Cortex of kidney (tissue), 1 donor: ENCODE measurements at places on chromosomes 1 and 21.

DNA sequence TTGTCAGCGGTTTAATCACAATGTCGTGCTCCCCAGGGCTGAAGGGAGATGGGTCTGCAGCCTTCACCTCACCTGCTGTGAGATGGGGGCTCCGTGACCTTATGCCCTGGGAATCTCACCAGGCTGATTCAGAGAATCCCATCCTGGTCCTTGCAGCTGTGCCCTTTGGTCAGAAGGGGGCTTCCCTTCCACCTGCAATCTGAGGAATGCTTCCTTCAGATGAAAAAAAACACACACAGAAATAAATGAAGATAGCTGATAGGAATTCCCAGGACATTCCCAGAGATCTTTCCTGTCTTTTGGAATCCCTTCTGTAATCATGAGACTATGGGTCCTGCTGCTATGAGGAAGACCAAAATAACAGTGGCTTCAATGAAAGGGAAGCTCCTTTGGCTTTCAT lies 127.0 kb upstream of the VAMP3 start:
- no peak for DNase-seq

DNA sequence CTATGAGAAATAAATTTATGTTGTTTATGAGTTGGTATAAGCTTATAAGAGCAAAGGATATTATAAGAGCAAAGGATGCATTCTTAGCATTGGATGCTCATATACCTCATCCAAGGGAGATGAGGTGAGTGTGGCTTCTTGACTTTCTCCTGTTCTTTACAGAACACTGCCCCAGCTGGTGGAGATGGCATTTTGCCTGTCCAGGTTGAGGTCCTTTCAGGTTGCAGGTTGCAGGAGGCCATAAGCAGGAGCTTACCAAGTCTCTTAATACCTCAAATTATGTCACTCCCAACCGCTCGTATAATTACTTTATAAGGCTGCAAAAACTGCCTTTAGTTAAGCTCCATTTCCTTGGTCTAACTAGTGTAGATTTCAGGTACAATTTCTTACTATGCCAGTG lies 66.7 kb downstream of the RPE65 start:
- no peak for DNase-seq

GRCh38 chr1:176880955-176881595 lies 283.4 kb downstream of the ASTN1 start:
- no peak for DNase-seq

DNA sequence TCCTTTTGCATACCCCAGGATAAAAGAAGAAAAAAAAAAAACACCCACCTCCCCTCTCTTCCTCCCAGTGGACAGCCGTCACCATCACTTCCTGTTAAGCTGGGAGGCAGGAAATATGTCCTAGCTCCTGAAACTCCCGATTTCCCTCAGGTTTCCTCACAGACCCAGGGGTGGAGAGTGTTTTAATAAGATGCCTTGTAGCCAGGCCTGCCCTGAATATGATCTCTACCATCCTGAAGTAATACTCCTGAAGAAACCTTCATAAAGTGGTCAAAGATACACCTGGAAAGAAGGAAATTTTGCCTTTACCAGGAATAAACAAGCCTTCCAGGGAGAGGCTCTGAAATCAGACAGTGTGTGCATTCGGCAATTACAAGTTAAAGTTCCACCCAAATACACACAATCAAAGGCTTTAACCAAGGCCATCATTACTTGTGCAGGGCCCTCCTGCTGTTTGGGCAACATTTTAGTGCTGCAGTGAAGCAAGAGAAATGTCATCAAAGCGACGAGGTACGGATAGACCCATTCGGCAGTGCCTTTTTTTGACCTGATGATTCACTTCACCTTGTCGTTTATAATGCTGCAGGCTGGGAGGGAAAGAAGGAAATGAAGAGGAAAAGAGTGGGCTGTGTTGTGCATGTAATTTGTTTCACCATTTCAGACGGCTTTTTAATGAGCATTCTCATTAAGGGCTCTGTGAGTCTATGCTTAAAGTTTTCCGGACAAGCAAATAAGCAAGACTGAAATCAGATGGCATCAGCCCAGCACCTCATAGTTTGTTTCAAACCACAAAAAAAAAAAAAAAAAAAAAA lies 41.0 kb upstream of the RASAL2 start:
- DNase-seq: no peak

DNA sequence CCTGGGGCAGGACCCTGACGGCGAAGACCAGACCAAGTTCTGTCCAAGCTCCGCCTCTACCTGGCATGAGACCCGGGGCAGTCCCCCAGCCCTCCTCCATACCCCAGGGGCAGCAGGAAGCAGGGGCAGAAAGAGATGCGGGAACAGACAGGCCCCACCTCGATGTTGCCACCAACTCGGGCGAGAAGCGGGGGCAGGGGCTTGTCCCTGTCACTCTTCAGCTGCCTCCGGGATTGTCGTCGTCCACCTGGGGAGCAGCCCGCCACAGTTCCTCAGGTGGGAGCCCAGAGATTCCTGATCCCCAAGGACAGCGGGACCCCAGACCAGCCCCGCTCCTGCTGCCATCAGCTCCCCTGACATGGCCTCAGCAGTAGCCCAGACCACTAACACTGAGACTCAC lies 54.8 kb downstream of the CHD5 start:
- DNase-seq: no peak

- DNase-seq: no peak
Observed at GRCh38 chr1:80293818-80294217, 1287.3 kb upstream of the ADGRL4 start.

DNA sequence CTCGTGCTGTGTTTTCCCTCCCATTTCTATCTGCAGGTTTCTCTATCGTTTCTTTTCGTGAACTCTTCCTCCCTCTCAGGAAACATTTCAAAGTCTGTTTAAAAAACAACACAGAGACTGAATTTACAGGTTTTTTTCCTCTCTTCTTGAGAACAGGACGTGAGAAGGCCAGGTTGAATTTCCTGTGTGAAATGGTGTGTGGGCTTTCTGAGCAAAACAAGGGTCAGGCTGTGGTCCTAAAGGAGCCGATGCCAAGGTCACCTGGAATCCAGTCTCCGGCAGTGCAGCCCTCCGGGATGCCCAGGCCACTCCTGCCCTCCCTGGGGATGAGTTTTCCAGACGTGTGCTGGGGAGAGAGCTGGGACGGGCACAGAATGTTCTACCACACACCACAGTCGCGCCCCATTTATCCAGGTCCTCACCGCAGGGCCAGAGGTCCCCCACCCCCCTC lies 62.7 kb upstream of the RUNX3 start:
- no peak for DNase-seq

- no peak for DNase-seq
Observed at GRCh38 chr1:63099188-63099587, 223.2 kb upstream of the FOXD3 start.

- DNase-seq: no peak
Observed at GRCh38 chr1:16386454-16387113, 19.5 kb downstream of the SZRD1 start.

GRCh38 chr1:84121360-84121759 lies 22.7 kb upstream of the PRKACB start:
- no peak for DNase-seq

GRCh38 chr1:38046884-38047602 lies 450 bp upstream of the POU3F1 start:
- no peak for DNase-seq

DNA sequence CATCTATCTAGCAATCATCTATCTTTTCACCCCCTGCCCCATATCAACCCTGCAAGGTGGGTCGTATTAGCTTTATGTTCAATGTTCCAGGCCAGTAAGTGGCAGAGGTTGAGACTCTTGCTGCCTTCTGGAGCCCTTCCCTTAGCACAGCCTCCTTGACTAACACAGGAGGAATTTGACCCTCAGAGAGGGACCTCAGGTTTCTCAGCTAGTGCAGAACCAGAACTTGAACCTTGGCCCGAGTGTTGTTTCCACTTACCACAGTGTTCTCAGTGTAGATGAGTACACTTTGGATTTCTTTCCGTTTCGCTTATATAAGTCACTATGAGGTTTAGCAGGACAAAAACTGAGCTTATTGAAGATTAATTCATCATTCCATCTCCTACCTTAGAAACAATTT lies 11.1 kb upstream of the ATF3 start:
- DNase-seq: no peak

GRCh38 chr1:165831146-165831545 lies 3.7 kb downstream of the UCK2 start:
- DNase-seq: no peak

DNA sequence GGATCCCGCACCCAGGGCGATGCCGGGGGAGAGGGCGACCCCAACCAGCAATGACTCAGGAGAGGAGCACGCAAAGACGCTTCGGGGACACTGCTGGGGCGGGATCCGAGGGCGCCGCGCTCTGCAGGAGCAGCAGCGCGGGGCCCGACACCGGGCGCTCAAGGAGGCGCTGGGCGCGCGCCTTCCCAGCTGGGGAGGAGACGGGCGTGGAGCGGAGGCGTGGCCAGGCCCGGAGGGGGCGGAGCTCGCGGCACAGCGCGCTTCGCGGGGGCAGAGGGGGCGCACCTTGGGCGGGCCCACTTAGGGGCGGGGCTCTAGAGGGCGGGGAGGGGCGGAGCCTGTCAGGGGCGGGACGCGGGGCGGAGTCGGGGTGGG lies 369 bp downstream of the SUMO3 start:
- no peak for DNase-seq

GRCh38 chr1:230057681-230058565 lies 9.1 kb upstream of the GALNT2 start:
- no peak for DNase-seq

DNA sequence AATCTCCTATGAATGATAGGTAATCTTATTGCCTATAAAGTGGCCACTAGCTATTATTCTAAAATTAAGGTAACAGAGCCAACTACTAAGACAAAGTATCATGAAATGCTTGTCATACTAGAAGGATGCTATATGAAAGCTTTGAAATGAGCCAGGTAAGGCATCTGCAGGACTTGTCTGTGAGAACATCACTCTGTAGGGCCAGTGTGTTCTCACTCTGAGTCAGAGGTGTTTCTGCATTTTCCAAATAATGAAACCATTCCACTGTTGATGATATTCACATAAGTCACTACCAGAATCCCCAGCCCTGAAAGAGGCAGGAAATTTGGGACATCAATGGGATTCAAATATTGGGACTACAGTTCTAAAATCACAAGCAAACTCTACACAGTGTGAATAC lies 25.8 kb upstream of the GBP5 start:
- no peak for DNase-seq

DNA sequence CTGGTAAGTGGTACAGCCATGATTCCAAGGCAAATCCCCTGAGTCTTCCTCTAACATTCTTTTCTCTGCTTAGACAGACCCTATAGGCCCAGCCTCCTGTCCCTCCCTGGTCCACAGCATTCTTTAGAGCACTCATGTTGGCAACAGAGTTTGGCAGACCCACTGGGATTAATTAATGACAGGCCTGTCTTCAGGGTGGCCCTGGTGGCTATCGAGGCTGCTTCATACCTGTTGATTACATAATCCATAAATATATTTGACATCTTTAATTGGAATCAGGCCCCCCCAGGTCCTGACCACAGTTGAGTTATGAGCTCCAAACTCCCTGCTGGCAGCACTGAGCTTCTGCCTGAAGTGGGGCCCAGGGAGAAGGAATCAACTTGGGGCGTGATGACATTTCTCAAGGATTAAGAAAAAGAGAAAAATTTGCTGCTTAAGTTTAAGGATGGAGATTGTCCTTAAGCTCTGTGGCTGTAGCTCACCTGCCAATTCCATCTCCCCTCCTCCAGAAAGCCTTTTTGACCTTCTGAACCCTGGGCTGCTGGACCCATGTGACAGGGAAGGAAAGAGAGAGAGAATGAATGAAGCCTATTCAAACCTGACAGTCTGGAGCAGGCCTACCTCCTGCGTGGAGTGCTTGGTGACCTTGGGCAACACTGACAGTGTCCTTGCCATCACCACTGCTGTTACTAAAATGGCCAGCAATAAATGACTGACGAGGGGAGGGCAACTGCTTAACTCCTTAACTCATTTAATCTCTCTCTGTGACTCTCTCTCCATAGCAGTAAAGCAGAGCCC lies 156.6 kb downstream of the TRABD2B start:
- DNase-seq: no peak

GRCh38 chr1:68384321-68384813 lies 65.4 kb downstream of the RPE65 start:
- DNase-seq: no peak

GRCh38 chr1:39540504-39541031 lies 36.0 kb downstream of the PABPC4 start:
- DNase-seq: no peak

DNA sequence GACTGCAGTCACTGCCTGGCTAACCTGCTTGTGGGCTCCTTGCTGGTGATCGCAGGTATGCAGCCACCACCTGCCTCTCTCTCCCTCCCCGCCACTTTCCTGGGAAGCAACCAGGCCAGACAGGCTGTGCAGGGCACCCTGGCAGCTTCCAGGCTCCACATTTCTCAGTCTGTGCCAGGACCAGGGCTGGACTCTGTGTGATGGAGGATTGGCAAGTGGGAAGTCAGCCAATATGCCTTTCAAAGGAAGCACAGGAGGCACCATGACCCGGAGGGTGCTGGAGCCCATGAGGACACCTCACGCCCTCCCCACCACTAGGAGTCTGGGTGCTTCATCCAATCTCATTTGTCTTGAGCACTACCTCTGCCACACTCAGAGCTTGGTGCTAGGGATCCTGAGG lies 15.8 kb upstream of the DISP3 start:
- no peak for DNase-seq

- no peak for DNase-seq
Observed at GRCh38 chr1:75423136-75423535, 187.8 kb downstream of the SLC44A5 start.

DNA sequence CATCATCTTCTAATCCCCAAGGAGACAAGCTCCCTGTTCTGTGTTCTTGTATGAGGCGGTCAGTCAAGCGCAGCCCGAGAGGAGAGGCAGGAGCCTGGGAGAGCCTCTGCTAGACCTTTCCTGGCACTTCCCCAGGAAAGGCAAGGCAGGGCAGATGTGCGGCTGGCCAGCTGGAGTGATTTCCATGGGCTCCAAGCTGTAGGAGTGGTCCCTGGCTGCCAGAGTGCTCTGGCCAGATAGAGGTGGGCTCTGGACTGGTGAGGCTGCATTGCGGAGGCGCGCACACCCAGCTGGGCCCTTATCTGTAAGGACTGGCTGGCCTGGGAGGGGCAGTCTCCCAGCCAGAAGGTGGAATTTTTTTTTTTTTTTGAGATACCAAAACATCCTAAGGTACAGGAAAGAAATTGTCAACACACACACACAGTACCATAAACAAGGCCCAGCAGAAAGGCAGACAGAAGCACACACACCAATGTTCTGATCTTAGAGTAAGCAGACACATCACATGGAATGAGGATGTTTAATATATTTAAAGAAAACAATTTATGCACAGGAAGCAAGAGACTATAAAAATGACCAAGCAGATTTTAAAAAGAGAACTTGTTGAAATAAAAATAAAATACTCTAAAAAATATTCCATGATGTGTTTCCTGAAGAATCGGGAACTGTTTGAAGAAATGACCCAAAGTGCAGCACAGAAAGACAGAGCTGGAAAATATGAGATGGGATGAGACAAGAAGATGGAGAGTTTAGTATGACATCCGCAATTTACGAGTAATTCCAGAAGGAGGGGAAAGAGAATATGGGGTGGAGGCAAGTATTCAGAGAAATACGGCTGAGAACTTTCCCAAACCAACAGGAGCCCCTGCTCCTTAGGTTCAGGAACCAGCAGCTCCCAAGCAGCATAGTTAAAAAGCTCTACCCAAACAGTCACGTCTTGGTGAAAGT lies 13.4 kb downstream of the IBA57 start:
- DNase-seq: no peak

- no peak for DNase-seq
Observed at GRCh38 chr21:21690068-21690665, 692.0 kb downstream of the NCAM2 start.
